ENCODE measurements at places on chromosomes 1 and 21.

GRCh38 chr1:178537382-178538090, 24.6 kb downstream of the TEX35 start:
- no peak for DNase-seq

GRCh38 chr1:112143871-112144441, 154.5 kb upstream of the KCND3 start:
- no peak for DNase-seq

DNA sequence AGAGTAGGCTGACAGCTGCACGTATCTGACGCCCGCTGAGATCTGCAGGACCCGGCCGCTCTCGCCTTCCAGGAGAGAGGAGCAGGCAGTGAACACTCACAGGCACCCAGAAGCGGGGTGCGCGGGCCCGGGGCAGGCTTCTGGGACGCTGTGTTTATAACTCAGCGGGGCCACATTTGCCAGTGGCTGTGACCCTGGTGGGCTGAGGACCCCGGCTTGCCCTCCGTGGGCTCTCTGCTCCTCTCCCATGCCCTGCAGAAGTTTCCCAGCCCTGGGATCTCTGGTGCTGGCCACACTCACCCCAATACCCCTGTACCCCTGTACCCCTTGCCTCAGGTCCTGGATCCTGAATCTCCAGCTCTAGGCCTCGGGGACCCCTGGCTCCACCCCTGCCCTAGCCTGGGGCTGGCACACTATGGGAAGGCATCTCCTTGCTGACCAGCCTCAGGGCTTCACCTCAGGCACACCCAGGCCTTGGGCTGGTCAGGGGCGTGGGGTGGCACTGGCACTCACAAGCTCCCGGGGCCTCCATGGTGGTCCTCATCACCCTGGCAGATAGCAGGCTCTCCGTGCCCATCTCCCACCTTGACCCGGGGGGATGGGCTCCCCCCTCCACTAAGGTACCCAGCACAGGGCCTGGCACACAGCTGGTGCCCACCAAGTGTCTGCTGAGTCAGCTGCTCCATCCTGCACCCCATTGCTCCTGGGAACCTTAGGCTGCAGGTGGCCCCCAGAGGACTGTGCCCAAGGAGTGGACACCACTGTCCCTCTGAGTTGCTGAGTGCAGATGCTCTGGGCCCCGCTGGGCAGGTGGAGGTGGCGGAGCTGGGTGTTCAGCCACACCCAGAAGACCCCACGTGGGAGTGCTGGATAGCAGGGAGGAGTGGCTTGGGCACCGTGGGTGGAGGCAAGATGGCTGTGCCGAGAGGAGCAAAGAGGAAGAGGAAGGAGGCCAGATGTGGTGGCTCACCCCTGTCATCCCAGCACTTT, 32.4 kb downstream of the MORN1 start:
- DNase-seq = no peak

- DNase-seq = no peak
Measured at GRCh38 chr1:236458996-236459395, 64.8 kb upstream of the LGALS8 start.

DNA sequence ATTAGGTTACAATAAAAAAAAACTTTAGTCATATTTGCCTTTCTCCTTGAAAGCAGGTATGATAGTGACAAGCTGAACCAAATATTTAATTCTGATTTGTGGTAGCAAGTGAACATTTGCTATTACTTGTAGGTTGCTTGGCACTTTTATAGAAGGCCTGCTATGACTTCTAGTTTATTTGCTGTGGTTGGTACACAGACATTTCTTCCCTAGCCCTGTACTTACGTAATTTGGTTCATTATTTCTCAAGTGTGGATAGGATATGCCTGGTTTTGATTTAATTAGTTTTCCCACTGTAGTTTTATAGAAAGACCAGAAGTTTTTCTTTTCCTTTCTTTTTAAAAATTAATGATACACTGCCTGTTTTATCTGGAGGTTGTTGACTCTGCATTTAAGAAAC, 55.9 kb downstream of the PPP2R5A start:
- DNase-seq = no peak

Measured in stimulated activated CD8-positive, alpha-beta memory T cell treated with anti-CD3 and anti-CD28 coated beads, Interleukin-15, amount 100 ng/mL, for 4 hours (primary cell).